ENCODE measurements at places on chromosomes 3 and 15. TPM values are rescaled to one million over a fixed set of nuclear protein-coding genes. Genes with fewer than 3 reads are reported as not detected.

Gene RASL12
- 0.07 TPM for total RNA-seq

Gene KBTBD13
- total RNA-seq = not detected

Gene CLDN11
- 0.72 TPM for total RNA-seq

Gene GPR62
- total RNA-seq = not detected

Gene ZNF80
- total RNA-seq = not detected

DNA sequence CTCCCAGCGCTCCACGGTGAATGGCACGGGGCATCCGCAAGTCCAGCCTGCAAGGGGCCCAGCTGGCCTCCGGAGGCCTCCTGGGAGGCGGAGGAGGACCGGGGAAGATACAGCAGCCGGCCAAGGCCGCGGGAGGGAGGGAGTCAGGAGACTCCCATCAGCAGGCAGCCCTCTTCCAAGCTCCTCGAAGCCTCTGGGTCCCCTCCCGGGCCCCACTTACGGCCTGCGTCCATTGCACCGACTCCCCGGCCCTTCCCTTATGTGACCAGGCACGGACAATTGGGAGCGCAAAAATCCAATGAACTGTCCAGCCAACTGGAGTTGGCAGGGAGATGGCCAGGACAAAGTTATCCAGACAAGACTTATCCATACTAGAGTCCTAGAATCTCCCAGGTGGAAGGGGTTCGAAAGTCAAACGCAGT lies 668 bp downstream of the MFGE8 start:
- DNase-seq = no peak

DNA sequence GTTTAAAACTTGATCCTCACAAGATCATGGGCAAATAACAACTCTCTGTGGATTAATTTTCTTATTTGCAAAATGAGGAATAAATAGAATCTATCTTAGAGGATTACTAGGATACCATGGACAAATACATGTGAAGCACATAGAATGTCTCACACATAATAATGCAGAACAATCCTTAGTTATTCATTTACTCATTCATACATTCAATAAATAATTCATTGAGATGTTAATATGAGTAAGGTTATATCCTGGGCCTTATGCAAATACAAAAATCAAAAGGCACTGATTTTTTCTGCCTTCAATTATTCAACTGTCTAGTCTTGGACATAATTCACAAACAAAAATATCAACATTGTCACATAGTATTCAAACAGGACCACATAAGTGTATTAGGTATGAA lies 654.1 kb downstream of the MECOM start:
- no peak for DNase-seq

GRCh38 chr3:149763565-149764195 lies 11.4 kb upstream of the COMMD2 start:
- DNase-seq = no peak

DNA sequence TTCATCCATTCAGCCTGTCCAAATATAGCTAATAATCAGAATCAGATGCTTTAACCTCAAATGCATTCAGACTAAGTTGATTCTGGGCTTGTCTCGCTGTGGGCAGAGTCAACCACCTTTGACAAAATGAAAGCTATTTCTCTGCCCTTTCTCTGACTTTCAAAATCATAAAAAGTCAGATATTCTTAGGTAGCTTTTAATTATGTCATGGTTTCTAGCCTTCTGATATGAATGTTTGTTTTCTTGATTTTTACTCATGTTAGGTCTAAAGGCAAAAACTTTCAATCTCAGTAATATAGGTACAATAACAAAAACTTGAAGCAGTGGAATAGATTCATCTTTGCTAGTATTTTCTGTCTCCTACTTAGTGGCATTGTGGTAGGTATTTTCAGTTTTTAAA lies 25.3 kb upstream of the C15orf61 start:
- DNase-seq = no peak

- DNase-seq = no peak
These were observed 731.7 kb downstream of the NSUN3 start for GRCh38 chr3:94794563-94794962.

DNA sequence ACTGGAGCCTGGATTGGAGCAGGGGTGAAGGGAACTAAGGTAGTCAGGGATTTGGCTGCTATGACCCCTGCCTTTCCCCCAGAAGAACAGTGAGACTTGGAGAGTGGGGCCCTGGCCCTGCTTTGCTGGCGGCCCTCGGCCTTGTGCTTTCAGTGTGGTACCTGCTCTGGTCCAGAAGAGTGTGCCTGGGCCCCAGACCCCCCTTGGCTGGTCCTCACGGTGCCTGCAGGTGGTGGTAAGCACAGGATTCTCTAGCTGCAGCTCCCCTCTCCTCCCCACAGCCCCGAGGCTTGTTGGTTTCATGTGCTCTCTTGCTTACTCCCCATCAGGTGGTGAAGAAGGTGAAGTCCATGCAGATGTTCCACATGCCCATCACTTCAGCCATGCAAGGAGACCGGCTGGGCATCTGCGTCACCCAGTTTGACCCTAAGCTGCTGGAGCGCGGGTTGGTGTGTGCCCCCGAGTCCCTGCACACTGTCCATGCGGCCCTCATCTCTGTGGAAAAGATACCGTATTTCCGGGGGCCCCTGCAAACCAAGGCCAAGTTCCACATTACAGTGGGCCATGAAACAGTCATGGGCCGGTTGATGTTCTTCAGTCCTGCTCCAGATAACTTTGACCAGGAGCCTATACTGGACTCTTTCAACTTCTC lies 125.7 kb downstream of the DNAJB8 start:
- no peak for DNase-seq

DNA sequence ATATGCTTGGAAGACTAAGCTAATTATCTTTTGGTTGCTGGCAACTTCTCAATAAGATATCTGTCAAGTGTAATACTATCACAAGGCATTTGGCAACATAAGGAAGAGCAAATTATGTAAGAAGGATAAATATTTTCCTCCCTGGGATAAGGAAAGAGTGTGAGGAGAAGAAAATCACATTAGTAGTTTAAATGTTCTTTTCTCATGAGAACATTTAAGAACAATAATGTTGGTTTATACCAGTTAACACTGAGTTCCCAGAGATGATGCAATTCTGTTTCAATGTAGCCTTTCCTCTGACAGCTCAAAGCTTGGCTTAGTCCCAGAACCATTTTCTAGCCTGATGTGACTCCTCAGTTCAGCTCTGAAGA lies 66.1 kb upstream of the NPHP3 start:
- DNase-seq = peak; percentile 50

DNA sequence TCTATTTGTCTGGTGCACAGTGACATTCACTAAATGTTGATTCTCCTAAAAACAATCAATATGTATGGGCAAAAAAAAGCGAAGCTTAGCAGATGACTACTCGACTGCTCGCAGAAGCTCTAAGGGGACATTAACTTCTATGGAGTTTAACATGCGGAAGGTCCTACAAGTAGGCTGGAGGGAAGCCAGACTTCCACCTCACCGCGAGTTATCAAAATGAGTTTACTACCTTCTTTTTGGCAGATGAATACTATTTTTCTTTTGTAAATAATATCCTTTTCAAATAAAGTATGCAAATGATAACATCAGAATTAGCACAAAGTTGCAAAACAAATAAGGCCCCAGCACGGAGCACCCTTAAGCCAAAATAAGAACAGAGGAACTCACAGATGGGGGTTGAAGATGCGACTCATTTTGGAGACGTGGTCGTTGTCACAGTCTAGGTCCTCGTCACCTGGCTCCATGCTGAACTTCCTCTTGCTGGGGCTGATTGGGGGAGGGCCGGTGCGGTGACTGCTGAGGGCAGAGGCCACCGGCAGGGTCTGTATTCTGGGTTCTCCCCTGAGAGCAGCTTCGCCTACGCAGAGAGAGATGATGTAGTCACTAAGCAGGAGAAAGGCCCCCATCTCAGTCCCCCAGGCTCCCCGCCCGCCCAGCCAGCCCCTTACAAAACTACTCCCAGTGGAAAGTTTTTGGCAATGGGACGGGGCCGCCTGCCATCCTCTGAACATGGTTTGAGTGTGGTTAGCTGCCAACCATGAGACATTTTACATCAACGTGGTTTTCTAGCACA lies 42.1 kb downstream of the VGLL4 start:
- no peak for DNase-seq

- peak; percentile 30 for DNase-seq
These were observed 150.2 kb upstream of the BHLHE40 start for GRCh38 chr3:4829031-4829394.

DNA sequence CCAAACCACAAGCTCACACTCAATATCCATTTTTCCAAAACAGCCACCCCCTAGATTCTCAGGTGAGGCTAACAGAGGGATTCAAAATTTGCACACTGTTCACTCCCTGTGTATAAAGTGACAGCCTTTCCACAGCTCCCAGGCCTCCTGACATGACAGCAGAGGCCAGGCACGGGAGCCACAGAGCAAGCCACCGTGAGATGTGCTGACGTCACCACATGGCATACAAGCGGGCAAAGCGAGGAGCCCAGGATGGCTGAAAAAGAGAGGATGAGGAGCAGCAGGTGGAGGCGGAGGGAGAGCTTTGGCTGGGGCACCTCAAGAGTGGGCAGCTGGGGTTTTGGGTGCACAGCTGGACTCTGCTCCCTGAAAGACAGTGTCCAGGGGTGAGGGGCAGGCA lies 27.1 kb downstream of the EHD4 start:
- DNase-seq = peak; percentile 36

DNA sequence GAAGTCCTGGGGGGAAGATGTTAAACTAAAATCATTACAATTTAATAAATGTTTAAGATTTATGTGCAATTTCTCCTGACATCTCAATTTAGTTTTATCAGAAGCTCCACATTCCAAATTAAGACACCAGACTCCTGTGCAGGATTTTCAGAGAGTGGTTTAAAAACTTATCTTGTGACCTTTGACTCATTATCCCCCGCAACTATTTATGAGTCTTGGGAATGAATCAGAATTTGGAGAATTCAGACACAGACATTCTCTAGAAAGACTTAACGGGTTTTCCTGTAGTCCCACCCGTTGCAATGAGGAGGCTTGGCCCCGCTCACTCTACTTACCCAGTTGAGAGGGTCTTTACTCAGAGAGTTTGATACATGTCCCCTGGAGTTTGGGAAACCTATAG lies 7.1 kb downstream of the OR5K2 start:
- no peak for DNase-seq

- DNase-seq = peak; percentile 95
These were observed at the start of gene EIF3J for GRCh38 chr15:44536962-44537734. Gene EIF3J (plus strand): TSS chr15:44537147. CDS start chr15:44537195, 48 bp downstream.

- DNase-seq = no peak
These were observed 186.4 kb upstream of the NANOGP8 start for GRCh38 chr15:35271371-35272043.

DNA sequence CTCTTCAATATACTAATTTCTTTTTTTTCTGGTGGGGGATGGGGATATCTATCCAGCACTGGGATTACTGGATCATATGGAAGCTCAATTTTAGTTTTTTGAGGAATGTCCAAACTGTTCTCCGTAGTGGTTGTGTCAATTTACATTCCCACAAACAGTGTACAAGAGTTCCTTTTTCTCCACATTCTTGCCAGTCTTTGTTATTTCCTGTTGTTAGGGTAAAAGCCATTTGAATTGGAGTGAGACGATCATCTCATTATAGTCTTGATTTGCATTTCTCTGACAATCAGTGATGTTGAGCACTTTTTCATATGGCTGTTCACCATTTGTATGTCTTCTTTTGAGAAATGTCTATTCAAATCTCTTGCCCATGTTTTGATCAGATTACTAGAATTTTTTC lies 12.8 kb upstream of the WDR49 start:
- no peak for DNase-seq

DNA sequence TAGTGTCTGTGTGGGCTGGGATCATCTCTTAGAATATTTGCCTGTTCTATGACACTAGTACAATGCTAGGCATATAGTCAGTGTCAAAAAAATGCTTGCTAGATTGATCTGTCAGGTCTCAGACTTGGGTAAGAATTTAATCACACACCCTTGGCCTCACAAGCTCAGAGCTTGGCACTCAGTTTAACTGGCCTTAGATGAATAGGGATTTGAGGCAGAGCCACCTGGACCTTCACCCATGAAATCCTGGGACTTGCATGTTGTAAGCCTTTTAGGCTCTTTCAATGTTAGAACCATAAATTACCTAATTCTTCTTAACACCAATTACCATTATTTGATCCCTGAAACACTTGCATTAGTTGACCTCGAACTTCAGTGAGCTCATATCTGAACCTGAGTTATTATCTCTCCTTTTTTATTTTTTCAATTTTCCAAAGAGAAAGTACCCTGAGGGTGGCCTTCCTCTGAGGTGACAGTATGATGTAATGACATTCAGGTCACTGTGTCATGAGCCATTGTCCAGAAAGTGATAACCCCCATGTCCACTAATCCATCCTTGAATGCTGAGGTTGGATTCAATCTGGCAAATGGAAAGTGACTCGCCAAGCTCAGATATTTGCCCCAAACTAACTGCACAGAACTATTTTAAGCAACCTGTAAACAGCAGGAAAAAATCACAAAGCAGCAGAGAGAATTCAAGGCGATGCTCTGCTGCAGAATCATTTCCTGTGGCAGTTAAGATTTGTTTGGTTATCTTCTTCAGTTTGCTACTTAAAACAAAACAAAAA lies 615.2 kb upstream of the NR2F2 start:
- no peak for DNase-seq

- DNase-seq = peak; percentile 73
These were observed 38.8 kb downstream of the BHLHE40 start for GRCh38 chr3:5017925-5018531.

DNA sequence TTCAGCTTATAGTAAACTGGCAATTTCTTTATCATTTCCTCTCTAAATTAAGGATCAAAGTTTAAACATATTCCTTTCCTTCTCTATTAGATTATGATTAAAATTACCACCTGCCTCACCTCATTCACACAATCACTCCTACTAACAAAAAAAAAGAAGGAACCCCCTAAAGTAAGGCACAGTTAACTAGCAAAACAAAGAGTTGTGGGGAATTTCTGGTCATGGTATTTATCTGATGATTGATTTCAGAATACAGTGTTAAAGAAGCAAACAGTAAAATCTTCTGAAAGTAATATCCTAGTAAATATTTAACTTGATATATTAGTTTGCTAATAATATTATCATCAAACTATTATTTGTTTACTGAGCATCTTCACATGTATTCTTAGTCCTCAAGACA lies 8.8 kb downstream of the GBE1 start:
- no peak for DNase-seq

- DNase-seq = no peak
These were observed 3.7 kb downstream of the FOXL2NB start for GRCh38 chr3:138950701-138951100.

Measured in NCI-H460 (cell line).